ENCODE measurements at places on chromosomes 7 and 10.

- no peak for DNase-seq
Measured at GRCh38 chr10:120741396-120741795, 109.8 kb upstream of the WDR11 start.

GRCh38 chr7:15752377-15752776 is 65.9 kb upstream of the MEOX2 start:
- DNase-seq: no peak

DNA sequence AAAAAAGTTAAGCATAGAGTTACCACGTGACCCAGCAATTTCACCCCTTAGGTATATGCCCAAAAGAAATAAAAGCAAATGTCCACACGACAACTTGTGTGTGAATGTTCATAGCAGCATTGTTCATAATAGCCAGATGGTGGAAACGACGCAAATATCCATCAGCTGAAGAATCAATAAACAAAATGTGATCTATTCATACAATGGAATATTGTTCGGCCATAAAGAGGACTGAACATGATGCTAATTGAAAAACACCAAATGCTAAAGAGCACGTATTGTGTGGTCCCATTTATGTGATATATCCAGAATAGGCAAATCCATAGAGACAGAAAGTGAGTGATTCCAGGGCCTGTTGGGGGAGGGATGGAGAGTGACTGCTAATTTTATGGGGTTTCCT is 18.3 kb upstream of the USP6NL start:
- DNase-seq: no peak

- no peak for DNase-seq
Measured at GRCh38 chr7:64893401-64893800, 9.7 kb upstream of the ZNF273 start.

- DNase-seq: no peak
Measured at GRCh38 chr7:44280636-44280992, 44.8 kb downstream of the CAMK2B start.

DNA sequence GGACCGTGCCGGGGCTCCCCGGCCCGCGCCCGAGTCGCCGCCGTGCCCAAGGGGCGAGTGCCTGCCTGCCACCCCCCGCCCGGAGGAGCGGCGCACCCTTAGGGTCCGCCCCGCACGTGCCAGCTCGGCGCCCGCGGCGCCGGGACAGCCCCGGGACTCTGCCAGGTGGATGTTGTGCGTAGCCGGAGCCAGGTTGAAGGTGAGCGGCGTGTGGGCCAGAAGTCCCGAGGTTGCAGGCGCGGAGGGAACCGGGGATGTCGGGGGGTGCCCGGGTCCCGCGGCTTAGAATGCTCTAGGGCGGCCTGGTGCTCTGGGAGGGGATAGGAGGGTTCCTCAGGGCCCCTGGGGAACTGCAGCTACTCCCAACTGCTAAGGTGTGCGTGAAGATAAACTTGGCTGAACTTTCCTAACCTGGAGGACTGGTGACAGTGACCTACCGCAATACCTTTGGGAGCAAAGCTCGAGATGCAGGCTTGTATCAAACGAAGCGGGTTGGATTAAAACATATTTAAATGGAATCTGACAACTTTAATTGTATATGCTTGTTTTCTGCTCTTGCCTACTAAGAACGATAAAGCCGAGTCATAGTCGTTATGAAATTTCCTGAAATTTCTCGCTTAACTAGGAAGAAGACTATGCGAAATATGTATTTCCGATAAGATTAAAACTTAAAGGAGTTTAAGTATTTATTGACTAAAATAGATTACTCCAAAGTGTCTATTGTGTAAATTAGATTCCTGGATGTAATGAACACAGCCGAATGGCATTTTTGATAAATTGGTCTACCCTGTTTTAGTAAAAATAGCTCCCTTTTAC is at the start of gene CUX1:
Gene CUX1, plus strand, starts transcription at position 156 of the 816 bp plus-strand sequence. Its CDS starts 14 bp downstream, at position 170.
- DNase-seq: no peak

DNA sequence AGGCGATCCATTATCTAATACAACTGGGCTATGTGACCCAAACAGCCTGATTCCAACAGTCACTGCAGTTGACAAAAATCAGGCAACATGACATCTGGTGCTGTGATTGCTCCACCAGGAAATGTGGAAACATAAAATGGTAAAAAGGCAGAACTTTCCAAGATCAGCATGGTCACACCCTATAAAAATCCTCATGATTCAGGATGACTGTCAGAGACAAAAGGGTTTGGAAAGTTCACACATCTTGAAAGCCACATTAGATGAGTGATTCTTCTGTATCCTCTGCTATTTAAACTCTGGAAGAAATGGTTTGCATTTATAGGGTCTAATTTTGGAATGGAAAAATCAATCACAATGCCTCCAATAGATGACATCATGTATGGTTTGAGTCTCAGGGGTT is 662.6 kb upstream of the IGFBP3 start:
- DNase-seq: no peak

DNA sequence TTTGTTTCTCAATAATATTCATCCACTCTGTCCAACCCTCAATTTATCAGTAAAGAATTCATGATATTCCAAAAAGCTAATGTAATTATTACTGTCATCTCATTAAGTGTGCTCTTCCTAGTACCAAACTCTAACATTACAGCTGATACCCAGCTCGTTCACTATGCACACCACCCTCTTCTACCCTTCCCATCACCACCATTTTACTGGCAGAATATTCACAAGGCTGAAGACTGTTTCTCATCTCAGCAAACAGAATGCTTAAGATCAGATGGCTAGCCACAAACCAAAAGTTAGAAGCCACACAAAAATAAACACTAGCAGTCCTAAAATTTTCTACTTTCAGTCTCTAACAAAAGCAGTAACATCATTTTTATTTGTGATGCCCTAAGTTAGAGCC is 121.5 kb downstream of the SRPK2 start:
- DNase-seq: peak; percentile 14

DNA sequence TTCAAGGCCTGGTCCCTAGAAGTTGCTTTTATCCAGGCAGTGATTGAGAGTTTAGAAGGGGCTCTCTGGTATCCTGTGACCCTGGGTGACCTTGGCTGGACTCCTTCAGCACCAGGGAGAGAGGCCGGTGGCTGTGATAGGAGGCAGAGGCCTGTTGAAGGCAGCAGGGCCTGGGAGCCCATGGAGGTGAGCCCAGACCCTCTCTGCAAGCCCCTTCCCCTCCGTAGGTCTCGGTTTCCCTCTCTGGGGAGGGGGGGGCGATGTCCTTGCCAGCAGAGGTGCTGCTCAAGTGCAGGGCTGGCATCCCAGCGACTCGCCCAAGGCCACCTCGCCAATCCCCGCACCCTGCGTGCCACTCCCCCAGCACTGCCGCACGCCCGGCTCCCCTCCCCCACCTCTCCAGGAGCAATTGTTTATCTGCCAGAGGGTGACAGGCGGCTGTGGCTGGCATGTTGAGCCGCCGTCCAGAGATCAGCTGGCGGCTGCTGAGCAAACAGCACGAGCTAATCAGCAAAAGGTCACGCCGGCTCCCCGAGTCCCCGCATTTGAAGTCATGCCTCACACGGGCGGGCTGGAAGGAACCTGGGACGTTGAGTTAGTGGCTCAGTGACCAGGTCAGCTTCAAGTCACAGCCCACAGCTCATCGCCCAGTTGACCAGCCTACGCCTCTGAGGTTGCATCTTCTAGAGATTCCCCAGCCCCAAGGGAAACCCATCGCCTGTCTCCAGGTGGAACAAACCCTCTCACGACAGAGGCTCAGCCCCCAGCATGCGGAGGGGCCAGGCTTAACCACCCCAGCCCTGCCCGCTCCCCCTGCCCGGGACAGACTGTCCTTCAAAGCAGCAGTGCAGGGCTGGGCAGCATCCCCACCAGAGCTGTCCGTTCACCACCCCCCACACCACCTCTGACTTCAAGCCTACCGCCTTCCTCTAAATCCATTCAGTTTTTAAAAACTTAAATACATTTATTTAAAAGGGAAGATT is 43.7 kb downstream of the ELFN1 start:
- DNase-seq: no peak

GRCh38 chr10:48611133-48611532 is 6.3 kb upstream of the ARHGAP22 start:
- DNase-seq: no peak

All from CD4-positive, alpha-beta T cell treated with Interleukin-6 at 100 ng/mL for 8 hours (primary cell).